Subcutaneous preadipocyte (primary cell): ENCODE measurements at places on chromosomes 5 and 9. TPM values are rescaled to one million over a fixed set of nuclear protein-coding genes. Genes with fewer than 3 reads are reported as not detected.

Gene SPINK13
- not detected in 2 replicates for total RNA-seq

Gene C8G
- not detected in 2 replicates for total RNA-seq

Gene RGS7BP
- not detected in 2 replicates for total RNA-seq

Gene FOXB2
- total RNA-seq = not detected in 2 replicates

Gene PLAA
- 27.9 and 32.3 TPM in 2 replicates for total RNA-seq

Gene PCDHB5
- total RNA-seq = under 0.01 and 0.20 TPM in 2 replicates

Gene OSMR
- total RNA-seq = 108 and 122 TPM in 2 replicates

Gene RNF183
- total RNA-seq = under 0.01 TPM in 1 of 2 replicates, not detected in the other

Gene GGTA1
- not detected in 2 replicates for total RNA-seq

Gene NR5A1
- not detected in 2 replicates for total RNA-seq

Gene CNTFR
- total RNA-seq = 0.20 and 0.37 TPM in 2 replicates

Gene ZNF483
- total RNA-seq = 0.73 and 0.78 TPM in 2 replicates

Gene KIF4B
- total RNA-seq = under 0.01 TPM in 1 of 2 replicates, not detected in the other

Gene PCDHB10
- under 0.01 TPM in 2 replicates for total RNA-seq

Gene PCDHGA7
- 1.8 and 2.5 TPM in 2 replicates for total RNA-seq

Gene CCNJL
- not detected in 2 replicates for total RNA-seq

Gene C5
- total RNA-seq = 4.4 and 5.1 TPM in 2 replicates

Gene PCBD2
- total RNA-seq = 3.3 and 5.3 TPM in 2 replicates

Gene PDE6A
- total RNA-seq = not detected in 2 replicates

Gene KCNV2
- total RNA-seq = not detected in 2 replicates

Gene DNM1
- 23.1 and 45.6 TPM in 2 replicates for total RNA-seq

Gene PAEP
- not detected in 2 replicates for total RNA-seq
